ENCODE measurements at places on chromosomes 4 and X.

DNA sequence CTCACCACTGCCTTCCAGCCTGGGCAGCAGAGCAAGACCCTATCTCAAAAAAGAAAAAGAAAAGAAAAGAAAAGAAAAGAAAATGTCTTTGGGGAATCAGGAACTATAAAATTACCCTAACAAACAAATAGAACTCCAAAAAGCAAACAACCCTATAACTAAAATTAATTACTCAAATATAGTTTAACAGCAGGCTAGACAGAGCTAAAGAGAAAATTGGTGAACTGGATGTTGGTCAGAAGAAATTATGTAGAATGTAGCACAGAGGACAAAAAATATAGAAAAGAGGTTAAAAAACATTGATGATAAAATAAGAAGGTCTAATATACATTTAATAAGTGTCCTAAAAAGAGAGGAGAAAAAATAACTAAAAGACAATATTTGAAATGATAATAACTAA is 27.8 kb upstream of the WWC2 start:
- DNase-seq: no peak

DNA sequence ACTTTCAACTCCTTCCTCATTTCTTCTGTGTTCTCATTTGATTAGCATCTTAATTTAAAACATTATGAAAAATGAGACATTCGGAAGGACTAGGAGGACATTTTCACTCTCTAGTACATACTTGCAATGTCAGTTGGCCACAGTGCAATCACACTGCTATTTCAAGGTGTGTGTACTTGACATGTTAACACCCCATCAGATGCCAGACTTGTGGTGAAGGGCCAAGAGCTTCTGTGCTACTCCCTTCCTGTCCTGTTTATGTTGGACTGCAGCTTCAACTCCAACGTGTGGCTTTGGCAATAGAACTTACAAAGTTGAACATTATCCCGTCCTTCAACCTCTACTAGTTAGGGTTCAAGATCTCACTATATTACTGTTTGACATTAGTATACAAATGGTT is 221.0 kb downstream of the PALLD start:
- DNase-seq: no peak

DNA sequence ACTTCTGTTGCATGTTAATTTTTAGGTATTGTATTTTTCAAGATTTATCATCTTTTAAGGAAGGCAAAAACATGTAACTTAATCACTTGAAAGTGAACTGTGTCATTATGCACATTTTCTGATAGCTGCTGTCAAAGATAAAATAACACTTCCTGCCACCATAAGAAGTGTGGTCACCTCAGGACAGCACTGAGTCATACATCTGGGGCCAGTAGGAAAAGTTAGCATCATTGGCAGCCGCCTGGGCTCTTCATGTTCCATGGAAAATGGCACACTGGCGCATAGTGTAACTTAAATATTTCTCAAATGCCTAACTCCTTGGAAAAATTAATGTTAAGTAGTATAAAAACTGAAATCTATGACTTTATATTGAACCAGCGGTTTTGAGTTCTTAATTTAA is 24.2 kb downstream of the CNKSR2 start:
- DNase-seq: no peak

DNA sequence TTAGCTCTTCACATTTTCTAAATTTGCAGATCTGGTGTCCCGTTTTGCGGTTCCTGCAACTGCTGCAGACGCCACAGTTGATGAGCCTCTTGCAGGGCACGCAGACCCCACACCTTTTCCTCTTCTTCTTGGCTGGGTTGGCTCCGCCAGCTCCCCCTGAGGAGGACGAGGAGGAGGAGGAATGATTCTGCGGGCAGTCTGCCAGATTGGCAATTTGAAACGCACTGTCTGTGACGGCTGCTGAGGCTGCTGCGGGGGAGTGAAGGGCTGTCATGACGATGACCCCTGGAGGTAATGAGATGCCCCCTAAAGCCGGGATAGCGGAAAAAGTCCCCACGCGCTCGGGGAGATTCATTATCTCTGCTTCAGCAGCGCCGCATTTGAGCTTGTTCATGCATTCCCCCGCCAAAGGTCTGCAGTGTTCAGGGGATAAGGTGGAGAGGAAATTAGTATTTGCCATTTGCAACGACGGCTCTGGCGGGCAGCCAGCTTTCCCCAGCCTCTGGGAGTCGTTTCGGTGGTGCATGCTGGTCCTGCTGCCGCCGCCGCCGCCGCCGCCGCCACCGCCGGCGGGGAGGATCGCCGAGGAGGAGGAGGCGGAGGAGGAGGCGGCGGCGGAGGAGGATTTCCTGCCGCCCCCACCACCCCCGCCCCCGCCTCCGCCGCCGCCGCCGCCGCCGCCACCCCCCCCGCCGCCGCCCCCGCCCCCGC is 3.8 kb downstream of the CXXC4 start:
- DNase-seq: no peak

DNA sequence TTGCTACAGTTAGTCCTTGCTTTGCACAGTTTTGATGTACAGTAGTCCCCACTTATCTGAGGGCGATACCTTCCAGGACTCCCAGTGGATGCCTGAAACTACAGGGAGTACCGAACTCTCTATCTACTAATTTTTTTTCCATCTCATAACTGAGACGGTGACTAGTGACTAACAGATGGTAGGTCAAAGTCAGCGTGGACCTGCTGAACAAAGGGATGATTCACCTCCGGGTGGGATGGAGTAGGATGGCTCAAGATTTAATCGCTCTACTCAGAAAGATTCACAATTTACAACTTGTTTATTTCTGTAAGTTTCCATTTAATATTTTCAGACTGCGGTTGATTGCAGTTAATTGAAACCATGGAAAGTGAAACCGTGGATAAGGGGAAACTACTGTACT is 655.8 kb downstream of the ZNF674 start:
- DNase-seq: no peak

DNA sequence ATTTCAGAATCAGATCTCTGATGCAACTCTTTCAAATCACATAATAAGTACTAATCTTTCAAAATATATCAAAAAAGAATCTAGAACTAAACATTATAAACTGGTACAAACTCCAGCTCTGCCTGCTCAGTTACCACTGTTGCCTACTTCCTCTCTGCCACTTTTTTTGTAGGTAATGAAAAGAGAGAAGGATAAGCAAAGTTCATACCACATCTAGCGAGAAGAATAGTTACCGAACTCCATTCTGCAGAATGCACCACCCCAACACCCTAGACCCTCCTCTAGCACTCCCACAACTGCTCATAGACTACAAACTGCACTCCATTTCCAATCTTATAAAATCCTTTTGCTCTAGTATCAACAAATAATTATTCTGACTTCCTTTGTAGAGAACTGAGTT is 19.7 kb upstream of the LRBA start:
- no peak for DNase-seq

- DNase-seq: no peak
Measured at GRCh38 chrX:103081051-103081450, 11.9 kb downstream of the NXF3 start.

DNA sequence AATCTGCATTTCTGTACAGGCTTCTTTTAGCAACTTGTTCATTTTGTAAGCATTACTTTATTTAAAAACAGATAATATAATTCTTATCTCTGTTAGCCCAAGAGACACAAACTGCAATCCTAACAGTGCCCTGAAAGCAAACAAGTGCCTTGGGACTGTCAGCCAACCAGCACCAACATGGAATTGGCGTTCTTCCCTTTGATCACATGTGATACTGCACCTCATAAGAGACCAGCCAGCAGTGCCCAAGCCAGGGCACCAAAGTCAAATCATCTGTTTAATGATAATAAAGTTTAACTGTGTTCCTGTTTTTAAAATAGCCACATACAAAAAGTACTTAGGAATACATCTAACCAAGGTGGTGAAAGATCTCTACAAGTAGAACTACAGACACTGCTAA is 223.2 kb downstream of the PRDM5 start:
- no peak for DNase-seq

- DNase-seq: no peak
Measured at GRCh38 chrX:151816934-151817333, 82.4 kb downstream of the CNGA2 start.

GRCh38 chr4:125486351-125486750 is 171.6 kb downstream of the FAT4 start:
- DNase-seq: no peak

DNA sequence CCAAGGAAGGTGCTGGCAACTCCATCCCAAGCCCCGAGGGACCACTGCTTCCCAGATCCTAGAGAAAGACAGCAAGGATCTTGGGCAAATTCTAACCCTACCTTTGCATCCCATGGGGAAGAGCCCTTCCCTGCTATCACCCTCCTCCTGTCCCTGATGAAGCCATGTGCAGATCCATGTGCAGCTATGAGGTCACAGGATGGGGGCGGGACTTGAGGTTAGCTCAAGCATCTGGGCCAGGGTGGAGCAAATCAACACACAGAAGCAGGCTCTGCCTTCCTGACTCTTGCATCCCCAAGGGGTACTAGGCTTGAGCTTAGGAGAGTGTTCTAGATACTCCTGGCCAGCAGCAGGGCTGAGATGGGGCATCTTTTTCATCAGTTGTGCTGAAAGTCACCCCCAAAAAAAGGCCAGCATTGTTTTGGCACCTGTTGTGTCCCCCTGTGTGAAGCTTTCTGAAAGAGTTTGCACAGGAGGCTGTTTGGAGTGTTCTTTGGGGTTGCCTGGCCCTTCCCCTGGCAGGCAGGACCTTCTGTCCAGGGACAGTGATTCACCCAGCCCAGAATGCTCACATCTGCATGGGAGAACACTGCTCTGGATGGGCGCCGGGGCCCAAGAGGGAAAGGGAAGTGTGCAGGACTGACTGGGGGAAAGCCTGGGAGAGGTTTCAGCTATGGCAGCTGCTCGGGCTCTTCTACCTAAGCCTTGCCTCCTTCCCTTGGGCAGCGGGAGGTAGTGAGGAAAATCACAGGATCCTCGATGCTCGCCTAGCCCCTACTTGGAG is 50.8 kb downstream of the PRPS1 start:
- DNase-seq: no peak

- no peak for DNase-seq
Measured at GRCh38 chr4:118335324-118335723, 17.5 kb downstream of the PRSS12 start.

- DNase-seq: no peak
Measured at GRCh38 chrX:37779857-37780256, at the start of gene CYBB. Gene CYBB (plus strand): TSS chrX:37780059. CDS start chrX:37780078, 19 bp downstream.

DNA sequence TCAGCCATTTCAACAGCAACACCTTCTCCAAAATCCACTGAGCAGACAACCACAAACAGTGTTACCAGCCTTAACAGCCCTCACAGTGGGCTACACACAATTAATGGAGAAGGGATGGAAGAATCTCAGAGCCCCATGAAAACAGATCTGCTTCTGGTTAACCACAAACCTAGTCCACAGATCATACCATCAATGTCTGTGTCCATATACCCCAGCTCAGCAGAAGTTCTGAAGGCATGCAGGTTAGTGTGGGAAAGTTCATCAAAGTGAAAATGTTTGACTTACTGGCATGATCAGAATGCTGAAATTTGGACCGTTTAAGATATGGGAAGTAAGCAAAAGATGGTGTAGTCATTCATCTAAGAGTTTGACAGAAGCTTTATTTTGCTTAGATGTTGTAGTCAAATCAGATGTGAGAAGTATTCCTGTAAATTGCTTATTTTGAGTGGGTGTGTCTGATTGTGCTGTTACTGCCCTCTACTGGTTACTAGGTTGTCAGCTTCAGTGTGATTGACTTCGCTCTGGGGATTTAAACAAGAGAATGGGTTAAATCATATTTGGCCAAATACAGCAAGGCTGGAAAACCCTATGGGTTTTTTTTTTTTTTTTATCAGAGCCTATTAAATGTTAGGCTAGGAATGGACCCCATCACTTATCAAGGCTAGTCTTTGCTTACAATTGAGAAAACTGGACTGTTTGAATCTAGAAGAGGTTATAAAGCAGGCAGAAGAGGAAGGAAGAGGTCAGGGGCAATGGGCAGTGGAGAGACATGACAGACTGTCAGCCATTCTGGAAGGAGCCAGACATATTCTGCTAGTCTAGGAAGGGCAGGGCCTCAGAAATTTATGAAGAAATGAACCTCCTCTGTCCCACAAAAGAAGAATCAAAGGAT is 130.3 kb downstream of the DIPK2B start:
- no peak for DNase-seq

DNA sequence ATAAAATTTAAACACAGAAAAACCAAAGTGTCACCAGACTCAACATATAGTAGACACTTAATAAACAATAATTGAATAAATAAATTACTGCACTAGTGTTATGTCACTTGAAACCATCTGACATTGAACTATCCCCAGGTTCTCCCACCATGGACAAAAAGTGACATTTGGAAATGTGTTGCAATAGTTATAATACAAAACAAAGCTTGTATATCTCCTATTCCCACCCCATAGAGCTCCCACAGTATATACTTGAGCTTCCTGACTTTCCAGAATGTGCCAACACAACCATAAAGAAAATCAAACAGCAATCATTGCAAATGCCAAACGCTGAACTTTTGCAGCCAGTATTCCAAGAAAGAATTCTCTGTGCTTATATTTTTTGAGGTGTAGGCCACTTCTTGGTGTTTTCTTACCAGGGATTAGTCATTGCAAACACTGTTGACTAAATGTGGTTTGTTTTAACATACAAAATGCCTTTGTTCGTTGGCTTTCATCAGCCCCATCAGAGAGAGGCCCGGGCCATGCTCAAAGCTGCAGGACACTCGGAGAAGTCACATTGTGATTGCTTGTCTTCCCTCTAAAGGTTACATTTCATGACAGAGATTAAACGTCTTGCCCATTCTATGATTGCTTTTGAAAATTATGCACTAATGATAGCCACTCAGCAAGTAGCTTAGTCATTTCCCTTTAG is 33.8 kb downstream of the PPARGC1A start:
- DNase-seq: no peak

DNA sequence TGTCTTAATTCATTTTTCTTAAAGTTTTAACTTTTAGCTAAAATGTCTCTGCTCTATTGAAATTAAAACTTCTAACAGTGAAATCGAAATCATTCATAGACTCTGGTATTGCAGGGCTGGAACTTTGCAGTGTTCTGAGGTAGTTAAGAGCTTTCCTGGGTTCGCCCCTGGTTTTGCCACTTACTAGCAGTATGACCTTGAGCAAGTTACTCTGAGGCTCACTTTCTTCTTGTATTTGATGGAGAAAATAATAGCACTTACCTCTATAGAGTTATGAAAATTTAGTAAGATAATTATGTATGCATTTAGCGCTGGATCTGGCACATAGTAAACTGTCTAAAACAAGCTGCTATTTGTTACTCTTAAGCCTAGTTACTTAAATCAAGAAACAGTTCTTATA is 1.7 kb downstream of the SLAIN2 start:
- no peak for DNase-seq

DNA sequence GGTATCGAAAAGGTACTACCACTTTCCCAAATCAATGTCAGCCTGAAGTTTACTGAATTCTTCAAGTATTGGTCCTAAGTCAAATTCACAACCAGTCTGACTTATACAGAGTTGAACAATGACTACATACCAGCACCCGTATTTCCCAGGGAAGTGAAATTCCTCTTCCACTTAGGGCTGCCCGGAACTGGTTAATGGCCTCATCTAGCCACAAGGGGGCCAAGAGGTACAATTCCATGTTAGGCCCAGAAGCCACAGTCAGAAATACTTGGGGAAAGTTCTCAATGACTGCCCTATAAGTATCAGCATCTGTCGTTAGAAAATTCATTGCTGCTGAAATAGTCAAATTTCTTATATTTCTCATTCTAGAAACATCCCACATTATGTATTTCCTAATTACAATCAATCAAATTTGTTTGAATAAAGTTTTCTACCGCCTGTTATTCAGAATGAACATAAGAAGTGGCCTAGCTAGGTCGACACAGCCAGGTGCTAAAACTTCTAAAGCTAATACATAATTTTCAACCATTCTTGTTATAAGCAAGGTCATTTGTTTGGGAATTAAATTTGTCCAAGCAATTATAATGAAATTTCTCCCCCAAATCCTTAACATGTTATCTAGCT is 5.6 kb upstream of the PCDH7 start:
- DNase-seq: no peak

All from KG1 (cell line).